ENCODE measurements at places on chromosomes 16 and 17.

- DNase-seq: no peak
Measured at GRCh38 chr16:72938795-72939164, 109.1 kb downstream of the ZFHX3 start.

- DNase-seq: no peak
Measured at GRCh38 chr17:55436224-55437158, 14.9 kb upstream of the MMD start.

GRCh38 chr17:3040882-3041281 is 22.5 kb downstream of the OR1D5 start:
- DNase-seq: no peak

DNA sequence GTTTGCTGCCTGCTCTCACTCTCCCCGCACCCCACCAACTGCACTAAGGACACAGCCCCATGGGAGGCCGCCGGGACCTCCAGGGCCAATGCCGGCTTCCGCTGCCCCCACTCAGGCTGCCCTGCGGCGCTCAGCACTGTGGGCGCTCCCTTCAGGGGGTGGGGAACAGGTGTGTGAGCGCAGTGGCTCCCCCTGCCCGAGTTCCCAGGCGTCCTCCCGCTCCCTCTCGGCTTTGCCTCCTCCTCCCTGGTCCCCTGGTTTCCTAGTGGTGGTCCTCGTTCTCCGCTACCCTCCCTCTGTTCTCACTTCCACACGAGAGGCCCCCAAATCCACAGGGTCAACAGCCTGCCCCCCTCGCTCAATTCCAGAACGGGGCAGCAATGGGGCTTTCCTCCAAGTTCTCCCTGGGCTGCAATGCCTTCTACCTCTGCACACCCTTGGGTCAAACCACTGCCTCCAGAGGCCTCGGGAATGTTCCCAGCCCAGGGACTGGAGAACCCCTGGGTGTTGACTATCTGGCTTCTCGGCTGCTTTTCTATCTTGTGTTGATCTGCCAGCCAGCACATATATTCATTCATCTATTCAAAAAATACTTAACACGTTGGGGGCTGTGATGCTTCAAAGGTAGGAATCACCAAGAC is 9.9 kb downstream of the FOXJ1 start:
- DNase-seq: no peak

DNA sequence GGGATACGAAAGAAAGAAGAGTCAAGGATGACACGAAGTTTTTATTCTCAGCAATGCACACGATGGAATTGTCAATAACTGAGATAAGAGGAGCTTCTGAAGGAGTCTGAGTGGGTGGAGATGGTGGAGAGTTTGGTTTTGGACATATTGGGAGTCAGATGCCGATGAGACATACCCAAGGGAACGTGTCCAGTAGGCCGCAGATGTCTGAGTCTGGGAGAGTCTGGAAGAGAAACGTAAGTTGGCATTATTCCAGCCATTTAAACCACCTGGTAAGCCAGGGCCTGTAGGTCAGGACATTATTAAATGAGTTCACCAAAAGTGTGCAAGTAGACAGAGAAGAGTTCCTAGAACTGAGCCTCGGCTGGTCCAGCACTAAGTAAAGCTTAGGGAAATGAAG is 478.3 kb upstream of the CDH5 start:
- DNase-seq: no peak

DNA sequence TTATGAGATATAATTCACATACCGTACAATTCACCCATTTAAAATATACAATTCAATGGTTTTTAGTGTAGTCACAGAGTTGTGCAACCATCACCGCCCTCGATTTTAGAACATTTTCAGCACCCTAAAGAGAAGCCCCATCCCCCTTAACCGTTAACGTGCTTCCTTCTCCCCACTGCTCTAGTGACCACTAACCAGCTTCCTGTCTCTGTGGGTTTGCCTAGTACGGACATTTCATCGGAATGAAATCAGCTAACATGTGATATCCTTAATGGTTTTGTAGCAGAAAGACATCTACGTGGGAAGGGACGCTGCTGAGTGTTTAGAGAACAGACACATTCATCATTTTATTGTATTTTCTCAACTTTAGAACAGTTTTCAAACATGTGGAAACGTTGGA is 80.8 kb upstream of the HSBP1 start:
- DNase-seq: no peak

DNA sequence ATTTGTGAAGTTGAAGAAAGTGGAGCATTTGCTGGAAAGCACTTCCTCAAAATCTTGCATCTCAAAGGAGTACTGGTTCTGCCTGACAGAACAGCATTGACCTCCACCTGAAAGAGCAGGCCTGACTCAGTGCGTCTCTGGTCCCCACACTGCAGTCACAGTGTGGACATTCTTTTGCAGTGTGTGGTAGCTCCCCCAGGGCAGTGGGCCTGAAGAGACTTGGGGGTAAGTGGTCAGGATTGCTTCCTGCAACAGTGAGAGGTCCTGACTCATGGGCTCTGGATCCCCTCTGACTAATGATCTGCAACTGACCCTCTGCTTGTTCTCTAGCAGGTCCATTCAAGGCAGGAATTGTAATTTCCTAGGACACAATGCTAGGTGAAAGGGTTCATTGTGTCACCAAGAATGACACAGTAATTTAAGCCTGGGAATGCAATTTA is 204.9 kb upstream of the KCNJ16 start:
- no peak for DNase-seq

GRCh38 chr17:66523378-66524200 is 221.2 kb downstream of the PRKCA start:
- no peak for DNase-seq

DNA sequence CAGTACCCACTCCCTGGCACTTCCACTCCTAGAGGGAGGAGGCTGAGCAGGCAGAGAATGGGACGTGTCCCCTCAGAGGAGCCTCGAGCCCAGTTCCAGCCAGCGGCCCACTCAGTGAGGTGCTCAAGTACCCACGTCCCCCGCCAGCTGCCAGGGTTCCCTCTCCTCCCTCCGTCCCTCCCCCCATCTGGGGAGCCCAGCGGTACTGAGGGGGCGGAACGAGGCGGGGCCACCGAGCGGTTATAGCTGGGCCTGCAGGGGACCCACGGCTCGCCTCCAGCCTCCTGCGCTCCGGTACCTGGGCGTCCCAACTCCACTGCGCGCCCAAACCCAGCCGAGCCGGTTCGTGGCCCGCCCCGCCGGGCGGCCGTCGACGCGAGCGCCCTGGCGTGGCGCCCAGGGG is at the start of gene NPW:
Gene NPW, plus strand, starts transcription at position 268 of the 403 bp plus-strand sequence.
- no peak for DNase-seq

GRCh38 chr16:87790292-87791100 is 24.7 kb upstream of the KLHDC4 start:
- no peak for DNase-seq

- no peak for DNase-seq
Measured at GRCh38 chr16:49698931-49699840, 156.7 kb downstream of the ZNF423 start.

DNA sequence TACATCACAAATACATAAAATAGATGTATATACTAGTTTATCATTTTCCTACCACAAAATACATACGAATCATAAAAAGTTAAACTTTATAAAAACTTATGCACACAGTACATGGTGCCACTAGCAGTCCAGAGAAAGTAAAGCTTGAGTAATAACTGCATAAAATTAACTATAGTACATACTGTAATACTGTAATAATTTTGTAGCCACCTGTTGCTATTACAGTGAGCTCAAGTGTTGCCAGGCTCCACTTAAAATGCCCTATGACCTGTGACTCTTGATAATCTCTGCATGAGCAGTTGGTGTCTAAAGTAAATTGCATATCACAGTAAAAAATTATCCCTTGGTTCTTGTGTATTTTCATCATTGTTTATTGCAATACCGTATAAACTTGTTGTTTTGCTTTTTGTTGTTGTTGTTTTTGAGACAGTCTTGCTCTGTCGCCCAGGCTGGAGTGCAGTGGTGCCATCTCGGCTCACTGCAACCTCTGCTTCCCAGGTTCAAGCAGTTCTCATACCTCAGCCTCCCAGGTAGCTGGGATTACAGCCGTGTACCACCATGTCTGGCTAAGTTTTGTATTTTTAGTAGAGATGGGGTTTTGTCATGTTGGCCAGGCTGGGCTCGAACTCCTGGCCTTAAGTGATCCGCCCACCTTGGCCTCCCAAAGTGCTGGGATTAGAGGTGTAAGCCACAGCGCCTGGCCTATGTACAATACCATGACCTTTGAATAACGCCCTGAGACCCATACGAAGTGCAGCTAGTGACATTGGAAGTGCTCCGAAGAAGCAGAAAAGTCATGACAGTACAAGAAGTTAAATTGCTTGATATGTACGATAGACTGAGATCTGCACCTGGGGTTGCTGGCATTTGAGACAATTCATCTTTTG is 6.6 kb downstream of the LUC7L3 start:
- DNase-seq: no peak

GRCh38 chr17:67121316-67121891 is 77.0 kb downstream of the CACNG1 start:
- no peak for DNase-seq

DNA sequence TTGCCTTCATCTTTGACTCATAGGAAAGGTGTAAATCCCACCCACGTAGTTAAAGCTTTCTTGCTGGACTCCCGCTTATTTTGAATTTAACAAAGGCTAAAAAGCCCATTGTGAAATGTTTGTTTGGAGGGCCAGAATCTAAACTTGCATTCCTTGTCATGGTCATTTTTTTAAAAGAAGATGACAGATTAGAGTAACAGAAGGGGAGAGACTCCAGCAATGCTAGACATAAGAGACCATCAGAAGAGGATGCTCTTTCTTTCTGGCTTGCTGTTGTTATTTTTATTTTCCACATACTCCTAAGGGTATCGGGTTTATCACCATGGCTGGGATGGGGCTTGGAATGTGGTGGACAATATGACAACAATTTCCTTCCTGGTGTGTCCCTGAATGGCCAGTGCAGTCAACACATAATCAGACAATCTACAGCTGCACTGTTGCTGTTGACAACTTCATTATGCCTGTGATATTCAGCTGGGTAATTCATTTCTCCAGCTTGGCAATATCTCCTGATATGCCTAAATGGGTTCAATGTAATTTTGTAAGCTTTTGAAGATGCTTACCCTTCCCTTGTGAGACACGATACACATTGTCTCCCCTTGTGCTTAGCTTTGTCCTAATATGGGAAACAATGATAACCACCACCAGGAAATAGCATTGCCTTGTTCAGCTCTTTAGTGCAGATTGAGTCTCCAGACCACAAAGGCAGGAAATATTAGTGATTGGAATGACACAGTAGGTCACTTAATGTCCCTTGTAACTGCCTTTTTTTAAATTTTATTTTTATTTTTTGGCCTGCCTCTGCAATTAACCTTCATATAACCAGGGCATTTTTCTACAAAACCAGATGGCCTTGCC is 164.3 kb downstream of the ANKFN1 start:
- no peak for DNase-seq

DNA sequence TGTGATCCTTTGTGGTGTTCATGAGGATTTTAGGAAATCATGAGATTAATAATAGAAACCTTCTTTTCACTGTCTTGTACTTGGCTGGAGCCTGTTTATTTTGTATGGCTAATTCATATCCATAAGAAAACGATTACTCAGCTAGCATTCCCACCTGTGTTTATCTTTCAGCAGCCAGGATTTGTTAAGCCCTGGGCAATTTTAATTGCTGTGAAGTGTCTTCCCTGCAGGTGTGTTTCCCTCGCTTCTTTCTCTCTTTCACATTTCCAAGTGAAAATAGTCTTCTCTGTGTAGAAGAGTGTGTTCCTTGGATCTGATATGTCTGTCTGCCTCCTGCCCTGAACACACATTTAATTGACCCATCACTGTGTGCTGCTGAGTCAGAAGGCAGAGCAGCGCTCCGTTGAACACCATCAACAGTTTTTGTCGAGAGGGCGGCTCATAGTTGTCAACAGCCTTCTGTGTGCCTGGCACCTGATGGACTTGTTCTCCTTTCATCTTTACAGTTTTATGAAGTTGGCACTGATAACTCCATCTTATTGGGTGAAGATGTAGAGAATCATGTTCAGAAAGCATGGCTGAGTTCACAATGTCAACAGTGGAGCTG is 83.2 kb downstream of the SPECC1 start:
- no peak for DNase-seq

GRCh38 chr17:35584061-35584460 is 3.1 kb upstream of the AP2B1 start:
- no peak for DNase-seq

DNA sequence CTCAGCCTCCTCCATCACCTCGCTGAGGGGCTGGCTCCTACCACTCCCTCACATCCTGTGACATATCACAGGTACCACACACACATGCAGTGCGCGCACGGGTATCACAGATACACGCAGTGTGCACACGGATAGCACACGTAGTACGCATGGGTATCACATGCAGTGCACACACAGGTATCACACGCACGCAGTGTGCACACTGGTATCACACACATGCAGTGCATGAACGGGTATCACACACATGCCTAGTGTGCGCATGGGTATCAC is 30.1 kb downstream of the ACSF3 start:
- DNase-seq: no peak

DNA sequence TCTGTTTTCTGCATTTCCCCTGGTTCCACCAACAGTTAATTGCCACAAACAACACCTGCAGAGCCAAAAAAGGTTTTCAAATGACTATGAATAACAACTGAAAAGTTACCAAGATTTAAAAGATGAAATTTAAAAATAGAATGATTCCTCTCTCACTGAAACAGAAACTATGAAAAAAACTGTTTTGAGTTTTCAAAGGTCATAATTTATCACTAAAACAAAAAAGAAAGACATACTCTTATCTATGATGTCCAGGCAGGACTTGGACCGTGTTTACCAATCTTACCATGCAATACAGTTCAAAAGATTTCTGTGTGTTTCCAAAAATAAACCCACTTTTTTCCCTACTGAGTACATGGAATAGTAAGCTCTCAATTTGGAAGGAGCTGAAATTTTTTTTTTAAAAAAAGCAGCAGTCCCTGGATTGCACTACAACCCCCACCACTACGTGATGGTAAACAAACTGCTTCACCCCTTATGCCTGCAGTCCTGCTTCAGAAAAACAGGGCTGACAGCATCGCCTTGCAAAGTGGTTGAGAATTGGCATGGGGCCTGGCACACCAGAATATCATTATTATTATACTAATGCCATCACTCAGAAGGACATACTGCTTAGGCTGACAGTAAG is 8.5 kb downstream of the TXNDC11 start:
- DNase-seq: no peak

DNA sequence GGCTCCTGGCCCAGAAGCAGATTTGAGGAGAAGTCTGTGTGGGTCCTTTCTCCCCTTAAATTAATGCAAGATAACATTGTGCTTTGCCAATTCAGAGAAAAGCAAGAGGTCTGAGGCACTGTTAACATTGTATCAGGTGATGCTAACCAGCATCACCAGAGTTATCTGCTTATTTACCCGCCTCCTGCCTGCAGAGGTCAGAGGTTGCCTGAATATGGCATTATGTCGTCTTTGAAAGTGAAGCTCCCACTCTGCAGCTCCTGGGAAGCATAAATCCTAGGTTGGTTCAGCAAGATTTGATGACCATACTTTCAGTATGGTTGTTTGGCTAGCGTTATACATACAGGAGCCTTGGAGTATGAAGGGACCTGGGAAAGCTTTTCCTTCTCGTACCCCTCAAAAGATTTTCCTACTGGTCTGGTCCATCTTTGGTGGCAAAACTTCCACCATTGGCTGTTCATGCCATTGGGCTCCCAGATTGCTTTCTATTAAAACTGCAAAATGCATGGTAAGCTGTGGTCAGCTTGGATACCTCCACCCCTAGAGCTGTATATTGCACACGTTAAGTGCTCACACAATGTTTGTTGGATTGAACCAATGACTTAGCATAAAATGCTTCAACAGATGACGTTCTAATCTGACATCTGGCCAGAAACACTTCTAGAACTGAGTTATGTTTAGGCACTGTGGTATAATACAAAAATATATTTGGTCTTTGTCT is 24.1 kb downstream of the CHD9 start:
- no peak for DNase-seq

All from naive B cell (primary cell).